ENCODE measurements at places on chromosomes 5 and 9. TPM values are rescaled to one million over a fixed set of nuclear protein-coding genes. Genes with fewer than 3 reads are reported as not detected.

The LHX6 gene
- total RNA-seq = not detected

The SLC27A6 gene
- total RNA-seq = 0.97 TPM

The CTXN3 gene
- total RNA-seq = not detected

The SCGB3A2 gene
- total RNA-seq = not detected

The AK8 gene
- 0.85 TPM for total RNA-seq

The PRRT1B gene
- total RNA-seq = not detected

The DMRT2 gene
- total RNA-seq = 0.16 TPM

The AP3S1 gene
- 95.6 TPM for total RNA-seq

The CACNA1B gene
- under 0.01 TPM for total RNA-seq

The GZMA gene
- not detected for total RNA-seq

The C6 gene
- not detected for total RNA-seq

The CTNND2 gene
- not detected for total RNA-seq

The PCDHB14 gene
- 0.61 TPM for total RNA-seq

The KCTD16 gene
- total RNA-seq = 0.24 TPM

The PARP8 gene
- total RNA-seq = 11.1 TPM

The PPP2R2B gene
- not detected for total RNA-seq

The EIF4EBP3 gene
- 1.5 TPM for total RNA-seq

The FOXD4L4 gene
- under 0.01 TPM for total RNA-seq

The PPP1R26 gene
- 10.1 TPM for total RNA-seq

The ANGPTL2 gene
- 93.9 TPM for total RNA-seq

The PLAC8L1 gene
- total RNA-seq = not detected

The CDH9 gene
- total RNA-seq = not detected

The PCSK1 gene
- 0.36 TPM for total RNA-seq

The FGF18 gene
- 0.12 TPM for total RNA-seq

The NMUR2 gene
- total RNA-seq = not detected

The CTNNA1 gene
- 319 TPM for total RNA-seq

The C9 gene
- total RNA-seq = 0.24 TPM

The ECM2 gene
- 38.5 TPM for total RNA-seq
